ENCODE measurements at places on chromosomes 16 and 17.

DNA sequence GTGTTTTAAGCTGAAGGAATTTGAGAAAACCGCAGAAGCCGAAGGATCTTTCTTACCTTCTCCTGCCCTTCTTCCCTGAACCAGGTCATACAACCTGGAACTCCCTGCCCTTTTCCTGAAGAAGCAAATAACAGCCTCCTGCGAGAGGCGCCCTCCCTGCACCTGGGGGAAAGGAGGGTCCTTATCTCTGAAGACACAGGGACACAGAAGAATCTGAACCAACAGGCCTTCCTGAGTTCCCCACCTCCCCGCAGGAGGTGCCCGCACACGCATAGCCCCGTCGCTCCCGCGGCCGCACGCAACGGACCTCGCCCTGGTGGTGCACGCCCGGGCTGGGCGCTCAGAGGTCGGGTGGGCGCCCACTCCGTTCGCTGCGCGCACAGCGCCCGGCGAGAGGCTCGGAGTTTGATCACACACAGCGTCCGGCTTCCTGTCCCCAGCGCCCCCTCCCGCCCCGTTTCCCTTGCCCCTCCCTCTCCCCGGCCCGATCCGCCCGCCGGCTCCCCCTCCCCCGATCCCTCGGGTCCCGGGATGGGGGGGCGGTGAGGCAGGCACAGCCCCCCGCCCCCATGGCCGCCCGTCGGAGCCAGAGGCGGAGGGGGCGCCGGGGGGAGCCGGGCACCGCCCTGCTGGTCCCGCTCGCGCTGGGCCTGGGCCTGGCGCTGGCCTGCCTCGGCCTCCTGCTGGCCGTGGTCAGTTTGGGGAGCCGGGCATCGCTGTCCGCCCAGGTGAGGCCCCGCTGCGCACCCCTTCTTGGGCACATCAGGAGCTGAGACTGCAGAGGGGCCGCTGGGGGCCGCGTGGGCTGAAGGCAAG lies at the start of gene TNFSF12:
TNFSF12 (plus strand) TSS at position 474 of the 816 bp plus-strand sequence; CDS start at position 570, 96 bp downstream.
- peak within 1 kb of the TSS; percentile 57 for H3K27ac ChIP-seq
- H3K4me3 ChIP-seq: peak within 1 kb of the TSS; percentile 62
- H3K36me3 ChIP-seq: no peaks in the 10 kb centered on the region
- H3K4me1 ChIP-seq: peaks cover 17% of the 10 kb centered on the region
- H3K27me3 ChIP-seq: no peaks in the 10 kb centered on the region

DNA sequence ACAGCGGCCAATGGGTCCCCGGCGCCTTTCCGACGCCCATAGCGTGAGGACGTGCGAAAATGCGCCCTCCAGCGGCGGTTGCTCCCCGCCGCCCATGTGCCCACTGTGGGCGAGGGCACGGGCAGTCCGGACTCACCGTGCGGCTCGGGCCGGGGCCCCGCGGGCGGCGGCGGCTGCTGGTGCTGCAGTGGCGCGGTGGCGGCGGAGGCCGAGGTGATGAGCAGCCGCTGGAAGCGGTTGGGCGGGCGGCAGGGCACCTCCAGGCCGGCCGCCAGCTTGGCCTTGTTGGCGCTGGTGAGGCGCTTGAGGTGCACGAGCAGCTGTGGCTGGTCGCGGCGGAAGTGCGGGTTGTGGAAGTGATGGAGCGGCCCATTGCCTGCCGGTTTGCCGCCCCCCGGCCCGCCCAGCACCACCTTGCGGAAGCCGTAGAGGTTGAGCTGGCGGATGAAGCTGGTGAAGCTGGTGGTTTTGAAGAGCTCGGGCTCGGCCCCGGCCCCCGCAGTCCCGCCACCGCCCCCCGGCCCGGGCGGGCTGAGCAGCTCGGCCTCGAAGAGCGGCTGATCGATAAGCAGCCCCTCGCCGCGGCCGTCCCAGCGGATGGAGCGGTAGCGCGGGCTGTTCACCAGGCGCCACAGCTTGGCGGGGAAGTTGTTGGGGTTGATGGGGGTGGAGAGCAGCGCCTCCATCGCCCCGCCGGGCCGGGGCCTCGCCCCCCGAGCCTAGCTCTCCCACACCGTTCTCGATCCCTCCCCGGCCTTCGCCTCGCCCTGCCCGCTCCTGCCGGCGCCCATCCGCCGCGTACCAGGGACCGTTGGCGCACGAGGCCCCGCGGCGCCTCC lies at the start of gene HSF5:
HSF5 (minus strand) TSS at position 820 of the 839 bp plus-strand sequence; CDS start at position 686, 134 bp downstream.
- no peak within 1 kb of the TSS for H3K27ac ChIP-seq
- H3K4me3 ChIP-seq: no peak within 1 kb of the TSS
- no peaks in the 10 kb centered on the region for H3K27me3 ChIP-seq
- DNase-seq: peak; percentile 67
- peaks cover 38% of the 10 kb centered on the region for H3K36me3 ChIP-seq
- peaks cover 7% of the 10 kb centered on the region for H3K4me1 ChIP-seq

- H3K27ac ChIP-seq: no peak overlapping the region
- peaks cover 15% of the 10 kb centered on the region for H3K4me1 ChIP-seq
- DNase-seq: no peak
- H3K27me3 ChIP-seq: peaks cover 4% of the 10 kb centered on the region
- H3K4me3 ChIP-seq: no peak overlapping the region
Observed at GRCh38 chr16:68646953-68647659, 2.0 kb downstream of the CDH3 start.

- peaks cover 4% of the 10 kb centered on the region for H3K27me3 ChIP-seq
- H3K4me1 ChIP-seq: no peaks in the 10 kb centered on the region
- no peaks in the 10 kb centered on the region for H3K36me3 ChIP-seq
- H3K4me3 ChIP-seq: no peak overlapping the region
- no peak for DNase-seq
- no peak overlapping the region for H3K27ac ChIP-seq
Observed at GRCh38 chr17:22435231-22435974, 743.1 kb downstream of the KCNJ18 start.

- H3K36me3 ChIP-seq: no peaks in the 10 kb centered on the region
- H3K27me3 ChIP-seq: no peaks in the 10 kb centered on the region
- DNase-seq: no peak
- H3K27ac ChIP-seq: no peak overlapping the region
Observed at GRCh38 chr17:58285422-58285810, 4.7 kb upstream of the MPO start.

DNA sequence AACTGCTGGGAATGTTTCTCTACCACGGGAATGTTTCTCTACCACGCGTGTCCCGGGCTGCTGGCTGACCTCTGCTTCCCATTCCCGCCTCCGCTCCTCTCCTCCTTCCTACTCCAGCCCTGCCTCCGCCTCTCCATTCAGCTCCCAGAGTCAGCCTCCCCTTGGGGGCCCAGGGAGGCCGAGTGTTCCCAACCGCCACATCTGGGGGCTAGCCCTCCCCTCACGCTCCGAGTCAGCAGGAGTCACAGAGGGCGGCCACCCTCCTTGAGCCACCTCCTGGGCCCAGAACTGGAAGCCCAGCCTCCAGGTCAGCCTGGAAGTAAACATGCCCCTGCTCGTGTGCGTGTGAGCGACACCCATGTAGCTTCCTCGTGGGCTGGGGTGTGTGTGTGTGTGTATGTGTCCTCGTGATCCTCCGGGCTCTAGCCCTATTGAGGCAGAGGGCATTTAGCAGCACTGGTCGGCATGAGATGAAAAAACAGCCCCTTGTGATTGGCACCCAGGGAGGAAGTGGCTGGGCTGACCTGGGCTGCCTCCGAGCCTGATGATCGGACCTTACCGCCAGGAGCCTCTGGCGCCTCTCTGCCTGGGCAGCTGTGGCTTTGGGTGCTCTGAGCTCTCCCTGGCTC lies 7.3 kb downstream of the CYGB start:
- H3K27me3 ChIP-seq: no peaks in the 10 kb centered on the region
- no peaks in the 10 kb centered on the region for H3K4me1 ChIP-seq
- H3K36me3 ChIP-seq: no peaks in the 10 kb centered on the region
- peak overlapping the region; percentile 62 for H3K27ac ChIP-seq
- no peak overlapping the region for H3K4me3 ChIP-seq

DNA sequence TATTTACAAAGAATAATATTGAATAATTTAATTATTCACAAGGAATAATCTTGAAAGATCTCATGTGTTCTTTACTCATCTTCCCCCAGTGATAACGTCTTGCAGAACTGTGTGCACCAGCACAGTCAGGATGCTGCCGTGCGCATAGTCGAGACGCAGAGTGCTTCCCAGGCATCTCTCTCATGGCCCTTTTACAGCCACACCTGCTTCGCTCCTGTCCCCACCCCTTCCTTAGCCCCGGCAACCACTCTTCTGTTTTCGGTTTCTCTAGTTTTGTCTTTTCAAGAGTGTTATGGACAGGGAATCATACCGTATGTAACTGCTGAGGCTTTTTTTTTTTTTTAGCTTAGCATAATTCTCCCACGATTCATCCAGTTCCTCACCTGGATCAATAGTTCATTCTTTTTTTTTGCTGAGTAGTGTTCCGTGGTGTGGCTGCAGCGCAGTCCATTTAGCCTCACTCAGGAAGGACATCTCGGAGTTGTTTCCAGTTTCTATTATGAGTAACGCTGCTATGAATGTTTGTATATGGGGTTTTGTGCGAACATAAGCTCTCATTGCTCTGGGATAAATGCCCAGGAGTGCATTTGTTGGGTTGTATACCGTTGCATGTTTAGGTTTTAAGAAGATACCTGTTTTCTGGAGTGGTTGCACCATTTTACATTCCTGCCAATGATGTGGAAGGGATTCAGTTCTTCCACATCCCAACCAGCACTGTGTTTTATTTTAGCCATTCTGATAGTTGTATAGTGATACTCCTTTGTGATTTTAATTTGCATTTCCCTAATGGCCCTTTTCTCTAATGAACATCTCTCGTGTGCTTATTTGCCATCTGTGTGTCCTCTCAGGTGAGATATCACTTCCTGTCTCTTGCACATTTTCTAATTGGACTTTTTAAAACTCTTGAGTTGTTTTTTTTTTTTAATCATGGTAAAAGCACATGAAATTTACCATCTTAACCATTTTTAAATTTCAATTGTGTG lies 47.6 kb downstream of the SEC14L1 start:
- no peaks in the 10 kb centered on the region for H3K27me3 ChIP-seq
- H3K27ac ChIP-seq: no peak overlapping the region
- no peaks in the 10 kb centered on the region for H3K4me1 ChIP-seq
- peaks cover 3% of the 10 kb centered on the region for H3K36me3 ChIP-seq
- DNase-seq: no peak

GRCh38 chr17:79851461-79851817 lies 12.2 kb upstream of the CBX4 start:
- H3K4me1 ChIP-seq: no peaks in the 10 kb centered on the region
- no peaks in the 10 kb centered on the region for H3K27me3 ChIP-seq
- H3K36me3 ChIP-seq: no peaks in the 10 kb centered on the region
- DNase-seq: no peak
- H3K4me3 ChIP-seq: no peak overlapping the region

- DNase-seq: no peak
- H3K4me3 ChIP-seq: no peak overlapping the region
- peaks cover 29% of the 10 kb centered on the region for H3K4me1 ChIP-seq
- no peak overlapping the region for H3K27ac ChIP-seq
Observed at GRCh38 chr16:56938664-56939513, 6.9 kb downstream of the HERPUD1 start.

- no peaks in the 10 kb centered on the region for H3K4me1 ChIP-seq
- H3K36me3 ChIP-seq: no peaks in the 10 kb centered on the region
- no peaks in the 10 kb centered on the region for H3K27me3 ChIP-seq
- no peak for DNase-seq
- H3K27ac ChIP-seq: no peak overlapping the region
Observed at GRCh38 chr16:84166796-84167695, 19.8 kb downstream of the TAF1C start.

DNA sequence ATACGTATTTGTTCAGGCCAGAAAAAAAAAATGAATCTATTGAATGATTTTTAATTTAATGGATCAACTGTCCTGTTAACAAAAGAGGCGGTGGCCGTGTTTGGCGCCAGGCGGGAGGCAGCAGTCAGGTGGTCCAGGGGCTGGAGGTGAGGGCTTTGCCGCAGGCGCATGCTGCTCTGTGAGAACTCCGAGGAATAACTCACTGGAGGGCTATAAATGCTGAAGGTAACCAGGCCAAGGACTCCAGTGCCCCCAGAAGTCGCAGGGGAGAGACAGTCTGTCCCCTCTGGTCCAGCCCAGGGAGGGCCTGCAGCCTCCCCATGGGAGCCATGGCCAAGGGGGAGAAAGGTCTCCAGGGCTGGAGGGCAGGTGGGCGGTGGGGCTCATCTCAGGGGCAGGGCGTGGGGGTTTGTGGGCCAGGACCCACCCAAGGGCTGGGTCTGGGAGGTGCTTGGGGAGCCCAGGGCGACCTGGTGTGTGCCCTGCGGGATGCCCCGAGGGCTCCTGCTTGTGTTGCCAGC lies 7.1 kb upstream of the BAHCC1 start:
- peak overlapping the region; percentile 93 for H3K27ac ChIP-seq
- H3K4me3 ChIP-seq: peak overlapping the region; percentile 81
- no peaks in the 10 kb centered on the region for H3K36me3 ChIP-seq
- no peaks in the 10 kb centered on the region for H3K27me3 ChIP-seq
- DNase-seq: no peak

DNA sequence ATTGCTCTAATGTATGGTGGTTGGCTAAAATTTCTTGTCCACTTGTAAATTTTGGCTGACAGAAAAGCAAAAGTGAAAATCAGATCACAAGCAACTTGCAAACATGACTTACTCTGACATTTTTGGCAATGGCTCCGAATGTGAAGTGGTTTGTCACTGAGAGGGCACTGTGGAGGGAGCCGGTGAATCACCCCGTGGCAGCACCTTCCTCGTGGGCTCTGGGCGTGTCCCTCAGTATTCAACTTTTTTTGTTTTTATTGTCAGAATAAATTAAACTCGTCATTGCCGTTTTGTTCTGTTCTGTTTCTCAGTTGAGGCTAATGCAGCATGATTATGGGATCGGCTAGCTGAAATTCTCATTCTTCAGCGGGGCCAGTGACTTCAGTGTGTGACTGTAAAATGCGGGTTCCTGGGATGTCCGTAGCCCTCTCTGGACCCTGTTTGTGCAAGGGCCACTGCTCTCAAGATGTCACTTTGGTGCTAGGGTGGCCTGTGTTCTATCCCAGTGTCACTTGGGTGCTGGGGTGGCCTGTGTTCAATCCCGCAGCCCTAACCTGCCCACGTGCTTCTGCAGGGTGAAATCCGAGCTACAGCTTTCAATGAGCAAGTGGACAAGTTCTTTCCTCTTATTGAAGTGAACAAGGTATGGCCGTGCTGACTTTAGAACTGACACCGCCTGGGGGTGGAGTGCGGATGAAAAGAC lies 48.8 kb downstream of the RPA1 start:
- no peak overlapping the region for H3K4me3 ChIP-seq
- H3K36me3 ChIP-seq: peaks cover 55% of the 10 kb centered on the region
- no peak for DNase-seq
- no peak overlapping the region for H3K27ac ChIP-seq
- no peaks in the 10 kb centered on the region for H3K4me1 ChIP-seq

- no peak overlapping the region for H3K27ac ChIP-seq
- H3K36me3 ChIP-seq: no peaks in the 10 kb centered on the region
- peak; percentile 57 for DNase-seq
- no peaks in the 10 kb centered on the region for H3K27me3 ChIP-seq
- no peak overlapping the region for H3K4me3 ChIP-seq
- peaks cover 3% of the 10 kb centered on the region for H3K4me1 ChIP-seq
Observed at GRCh38 chr16:82639666-82640336, 13.0 kb downstream of the CDH13 start.
